ENCODE measurements at places on chromosomes 1 and 21.

- no peak for DNase-seq
Observed at GRCh38 chr1:23624440-23624839, 65.1 kb upstream of the ID3 start.

- peak; percentile 66 for DNase-seq
Observed at GRCh38 chr1:116817582-116818064, 63.4 kb downstream of the CD2 start.

DNA sequence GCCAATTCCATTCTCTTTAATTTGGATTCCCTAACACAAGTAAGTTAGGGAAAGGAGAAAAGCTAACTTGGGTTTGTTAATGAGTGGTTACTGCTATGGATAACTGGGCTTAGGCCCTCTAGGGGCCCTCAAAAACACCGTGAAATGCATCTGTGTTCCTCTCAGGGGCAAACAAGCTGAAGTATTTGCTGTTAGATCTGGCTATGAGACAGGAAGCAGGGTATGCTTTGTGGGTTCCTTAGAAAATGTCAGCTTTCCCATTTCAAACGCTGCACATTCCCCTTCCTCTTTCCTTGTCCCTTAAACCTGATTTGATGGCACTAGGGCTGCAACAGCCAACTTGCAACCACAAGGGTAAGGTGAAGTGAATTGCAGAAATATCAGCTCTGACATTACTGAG is 5.7 kb upstream of the CAP1 start:
- DNase-seq = no peak

DNA sequence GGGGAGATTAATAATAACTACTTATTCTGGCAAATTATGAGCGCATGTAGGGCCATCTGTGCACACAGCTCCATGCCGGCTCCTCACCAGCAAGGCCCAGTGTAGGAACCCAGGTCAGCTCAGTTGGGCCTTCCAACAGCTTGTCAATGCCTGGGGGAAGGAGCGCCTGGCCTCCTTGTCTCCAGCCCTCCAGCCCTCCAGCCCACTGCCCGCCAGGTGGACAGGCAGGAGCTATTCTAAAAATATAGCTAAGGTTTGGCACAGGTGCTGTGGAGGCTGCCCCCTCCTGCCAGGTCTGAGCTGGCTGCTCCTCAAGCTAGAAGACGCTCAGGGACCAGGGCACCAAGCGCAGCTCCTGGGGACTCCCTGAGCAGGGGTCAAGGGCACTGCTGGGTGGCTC is 85.7 kb downstream of the GRIK3 start:
- DNase-seq = no peak

- no peak for DNase-seq
Observed at GRCh38 chr21:46269466-46269865, 15.9 kb downstream of the MCM3AP start.

DNA sequence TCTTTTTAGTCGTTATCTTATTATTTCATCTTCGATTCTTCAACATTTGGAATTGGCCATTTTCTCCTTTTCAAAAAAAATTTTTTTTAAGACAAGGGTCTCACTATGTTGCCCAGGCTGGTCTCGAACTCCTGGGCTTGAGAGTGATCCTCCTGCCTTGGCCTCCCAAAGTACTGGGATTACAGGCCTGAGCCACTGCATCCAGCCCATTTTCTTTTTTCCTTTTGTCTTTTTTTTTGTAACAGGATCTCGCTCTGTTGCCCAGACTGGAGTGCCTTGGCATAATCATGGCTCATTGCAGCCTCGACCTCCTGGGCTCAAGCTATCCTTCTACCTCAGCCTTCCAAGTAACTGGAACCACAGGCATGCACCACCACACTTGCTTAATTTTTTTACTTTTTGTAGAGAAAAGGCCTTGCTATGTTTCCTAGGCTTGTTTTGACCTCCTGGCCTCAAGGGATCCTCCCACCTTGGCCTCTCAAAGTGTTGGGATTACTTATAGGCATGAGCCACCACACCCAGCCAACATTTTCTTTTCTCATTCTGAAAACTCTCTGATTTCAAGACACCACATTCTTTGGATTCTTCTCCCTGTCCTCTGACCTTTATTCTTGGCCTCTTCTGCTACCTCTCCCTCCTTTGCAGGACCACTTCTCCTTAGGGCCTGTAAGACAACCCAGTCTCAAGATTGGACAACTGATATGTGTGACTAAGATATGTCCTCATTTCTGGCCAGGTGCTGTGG is 6.0 kb upstream of the MAP1LC3C start:
- DNase-seq = no peak
